CD4-positive, alpha-beta T cell treated with Interleukin-17A for 4 hours (primary cell): ENCODE measurements at places on chromosomes 13 and 19.

GRCh38 chr13:32986552-32986951, 29.7 kb upstream of the KL start:
- no peak for DNase-seq

- no peak for DNase-seq
Observed at GRCh38 chr19:51361239-51361638, 4.9 kb downstream of the ETFB start.

GRCh38 chr19:29529646-29530539, 4.1 kb downstream of the VSTM2B start:
- DNase-seq = no peak

GRCh38 chr19:3469638-3470499, 10.5 kb downstream of the SMIM24 start:
- no peak for DNase-seq

DNA sequence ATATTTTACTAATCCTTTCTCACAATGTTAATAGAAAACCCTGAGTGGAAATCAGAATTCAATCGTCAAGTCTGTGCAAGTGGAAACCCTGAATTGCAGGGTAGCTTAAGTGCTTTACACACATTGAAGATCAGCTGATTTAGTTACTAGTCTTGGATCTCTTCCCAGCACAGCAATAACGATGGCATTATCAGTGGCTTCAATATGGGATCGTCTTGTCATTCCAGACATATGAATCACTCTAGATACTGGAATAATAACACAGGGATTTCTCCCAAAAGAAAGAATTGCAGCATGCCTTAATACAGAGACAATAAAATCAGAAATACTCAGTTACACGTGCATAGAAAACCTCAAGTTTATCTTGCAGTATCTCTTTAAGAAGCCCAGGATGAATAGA, 12.6 kb upstream of the METTL21C start:
- no peak for DNase-seq

DNA sequence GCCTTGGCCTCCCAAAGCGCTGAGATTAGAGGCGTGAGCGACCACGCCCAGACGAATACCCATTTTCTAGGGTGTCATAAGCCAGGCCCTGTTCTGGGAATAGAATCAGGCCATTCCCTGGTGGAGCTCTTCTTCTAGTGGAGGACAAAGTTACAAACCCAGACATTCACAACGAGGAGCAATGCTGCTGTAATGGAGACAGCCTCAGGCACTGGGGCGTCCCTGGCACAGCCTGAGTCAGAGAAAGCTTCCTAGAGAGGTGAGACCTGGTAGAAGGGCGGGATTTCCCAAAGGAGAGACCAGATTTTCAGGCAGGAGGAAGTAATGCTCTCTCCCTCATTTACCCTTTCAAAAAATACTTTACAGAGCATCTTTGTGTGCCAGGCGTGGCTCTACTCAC, 12.7 kb downstream of the PRKCG start:
- DNase-seq = no peak
